ENCODE measurements at places on chromosomes 16 and 17.
A peak's percentile ranks its signal among the peaks of the same experiment; 100 is the strongest.

- no peak for DNase-seq
Observed at GRCh38 chr17:76131692-76132573, 9.1 kb downstream of the FOXJ1 start.

GRCh38 chr17:1727258-1727789 lies 2.8 kb downstream of the WDR81 start:
- DNase-seq: no peak

DNA sequence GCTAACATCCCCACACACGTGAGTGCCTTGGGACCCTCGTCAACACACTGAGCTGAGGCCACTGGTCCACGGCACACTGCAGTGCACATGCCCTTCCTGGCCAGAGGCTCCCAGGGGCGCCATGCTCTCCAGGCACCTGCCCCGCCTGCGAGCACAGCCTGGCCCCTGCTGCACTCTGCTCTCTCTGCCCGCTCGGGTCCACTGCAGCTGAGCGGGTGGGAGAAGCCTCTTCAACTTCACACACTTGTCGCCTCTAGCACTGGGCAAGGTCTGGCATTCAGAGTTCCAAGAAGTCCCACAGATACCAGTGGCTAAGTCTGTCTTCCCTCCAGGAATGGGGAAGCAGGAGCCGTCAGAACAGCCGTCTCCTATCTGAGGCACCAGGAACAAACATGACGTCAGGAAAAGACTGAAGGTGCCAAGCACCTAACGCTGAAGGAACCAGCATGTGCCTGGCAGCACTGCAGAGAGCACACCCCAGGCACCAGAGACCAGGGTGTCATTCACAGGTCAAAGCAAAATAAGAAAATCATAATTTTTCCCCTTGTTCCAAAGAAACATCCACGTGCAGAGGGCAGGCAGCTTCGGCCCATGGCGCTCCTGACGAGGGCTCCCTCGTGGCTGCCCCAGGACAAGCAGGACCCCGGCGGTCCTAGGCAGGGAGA lies 82.9 kb downstream of the ZNF778 start:
- no peak for DNase-seq

DNA sequence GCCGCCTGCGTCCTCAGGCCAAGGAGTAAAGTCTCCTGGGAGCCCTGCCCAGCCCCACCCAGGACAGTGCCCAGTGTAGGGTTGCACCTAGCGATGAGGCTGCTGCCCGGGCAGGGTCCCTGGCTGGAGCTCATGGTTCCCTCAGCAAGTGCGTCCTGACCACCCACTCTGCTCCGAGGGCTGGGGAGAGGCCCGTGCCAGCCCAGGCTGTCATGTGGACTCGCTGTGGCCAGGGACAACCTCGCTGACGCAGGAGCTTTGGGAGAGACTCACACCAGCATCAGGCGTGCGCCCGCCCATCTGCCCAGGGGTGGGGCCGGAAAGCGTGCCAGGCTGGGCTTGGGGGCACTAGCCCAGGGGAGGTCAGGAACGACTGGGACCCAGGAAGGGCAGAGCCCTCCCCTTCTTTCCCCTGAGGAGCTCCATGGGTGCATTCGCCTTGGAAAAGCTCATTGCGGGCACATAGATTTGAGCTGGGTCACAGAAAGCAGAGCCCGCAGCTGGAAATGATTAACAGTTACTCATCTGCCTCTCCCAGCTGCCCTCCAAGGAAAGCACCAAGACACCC lies 19.7 kb downstream of the DPEP1 start:
- DNase-seq: no peak

DNA sequence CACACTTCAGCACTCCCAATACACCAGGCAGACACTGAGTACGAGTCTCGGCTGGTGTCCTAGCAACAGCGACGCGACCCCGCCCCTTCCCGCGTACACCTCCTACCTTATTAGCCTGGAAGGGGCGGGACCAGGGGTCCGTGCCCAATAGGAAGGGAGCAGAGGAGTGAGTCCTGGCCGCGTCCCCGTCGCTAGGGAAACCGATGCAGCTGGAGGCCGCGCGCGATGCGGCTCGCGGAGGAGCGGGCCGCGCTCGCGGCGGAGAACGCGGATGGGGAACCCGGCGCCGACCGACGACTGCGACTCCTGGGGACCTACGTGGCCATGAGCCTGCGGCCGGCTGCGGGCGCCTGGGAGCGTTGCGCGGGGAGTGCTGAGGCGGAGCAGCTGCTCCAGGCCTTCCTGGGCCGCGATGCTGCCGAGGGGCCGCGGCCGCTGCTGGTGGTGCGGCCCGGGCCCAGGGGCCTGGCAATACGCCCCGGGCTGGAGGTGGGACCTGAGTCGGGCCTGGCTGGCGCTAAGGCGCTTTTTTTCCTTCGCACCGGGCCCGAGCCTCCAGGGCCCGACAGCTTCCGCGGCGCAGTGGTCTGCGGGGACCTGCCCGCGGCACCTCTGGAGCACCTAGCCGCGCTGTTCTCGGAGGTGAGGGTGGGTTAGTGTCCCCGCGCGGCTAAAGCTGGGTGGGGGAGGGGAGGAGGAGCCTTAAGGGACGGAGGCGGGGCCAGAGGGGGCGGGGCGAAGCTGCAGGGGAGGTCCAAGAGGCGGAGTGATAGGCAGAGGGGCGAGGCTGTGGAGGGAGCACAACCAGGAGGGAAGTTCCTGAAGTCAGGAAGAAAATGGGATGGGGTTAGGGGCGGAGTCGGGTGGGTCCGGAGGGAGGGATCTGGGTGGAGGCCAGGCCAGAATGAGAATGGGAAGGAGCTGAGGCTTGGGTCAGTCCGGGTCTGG lies at the start of gene DNAH9:
Gene DNAH9, plus strand, starts transcription at position 197 of the 948 bp plus-strand sequence. Its CDS starts 29 bp downstream, at position 226.
- DNase-seq: no peak

DNA sequence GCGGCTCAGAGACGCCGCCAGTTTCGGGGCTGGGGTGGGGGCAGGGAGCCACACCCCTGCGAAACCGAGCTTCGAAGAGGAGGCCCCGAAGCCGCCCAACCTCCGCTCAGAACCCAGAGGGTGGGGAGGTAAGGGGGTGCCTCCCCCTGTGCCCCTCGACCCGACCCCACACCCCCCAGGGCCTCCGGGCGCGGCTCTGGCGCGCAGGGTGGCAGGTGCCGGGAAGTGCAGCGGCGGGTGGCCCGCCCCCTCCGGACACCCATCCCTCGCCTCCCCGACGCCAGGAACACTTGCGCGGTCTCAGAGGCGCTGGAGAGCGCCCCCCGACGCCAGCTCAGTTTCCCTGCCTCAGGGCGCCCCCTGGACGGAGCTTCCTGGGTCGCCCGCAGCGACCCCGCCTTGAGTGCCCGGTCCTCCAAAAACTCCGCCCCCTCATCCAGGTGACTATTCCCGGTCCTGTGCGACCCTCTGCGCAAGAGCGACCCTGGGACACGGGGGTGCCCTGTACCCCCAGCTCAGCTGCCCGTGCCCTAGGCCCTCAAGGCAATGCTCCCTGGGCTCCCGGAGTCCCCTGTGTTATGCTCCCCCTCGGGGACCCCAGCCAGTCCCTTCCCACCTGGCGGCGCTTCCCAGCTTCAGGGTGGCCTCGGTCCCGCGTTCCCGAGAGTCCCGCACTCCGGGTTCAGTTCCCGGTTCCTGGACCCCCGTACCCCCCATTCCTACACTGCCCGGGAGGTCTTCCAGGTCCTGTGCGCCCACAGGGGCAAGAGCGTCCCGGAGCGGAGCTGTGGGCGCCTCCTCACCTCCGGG lies 562 bp downstream of the PPL start:
- no peak for DNase-seq

DNA sequence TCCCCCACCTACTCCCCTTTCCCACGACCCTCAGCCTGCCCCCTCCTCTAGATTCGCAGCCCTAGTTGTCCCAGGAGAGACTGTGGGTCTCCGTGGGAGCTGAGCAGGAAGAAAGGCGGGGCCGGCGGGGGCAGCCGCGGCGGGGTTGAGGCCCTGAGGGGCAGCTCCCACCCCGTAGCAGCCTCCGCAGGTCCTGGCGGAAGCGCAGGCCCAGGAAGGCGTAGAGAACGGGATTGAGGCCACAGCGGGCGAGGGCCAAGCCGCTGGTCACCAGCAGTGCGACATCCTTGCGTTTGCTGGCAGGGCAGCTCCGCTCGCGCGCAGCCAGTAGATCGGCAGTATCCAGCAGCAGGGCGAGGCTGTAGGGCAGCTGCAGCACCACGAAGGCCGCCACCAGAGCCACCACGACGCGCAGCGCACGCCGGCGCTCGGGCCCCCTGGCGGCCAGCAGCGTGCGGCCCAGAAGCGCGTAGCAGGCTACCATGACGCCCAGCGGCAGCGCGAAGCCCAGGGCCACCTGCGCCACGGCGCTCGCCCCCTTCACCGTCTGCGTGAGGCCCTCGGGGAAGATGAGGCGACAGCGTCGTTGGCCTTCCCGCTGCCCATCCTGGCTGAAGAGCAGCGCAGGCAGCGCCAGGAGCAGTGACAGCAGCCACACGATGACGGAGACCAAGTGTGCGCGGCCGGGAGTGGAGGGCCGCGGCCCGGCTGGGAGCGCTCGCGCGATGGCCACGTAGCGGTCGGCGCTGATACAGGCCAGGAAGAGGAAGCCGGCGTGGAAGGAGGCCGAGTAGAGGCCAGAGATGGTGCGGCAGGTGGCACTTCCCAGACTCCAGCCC lies 1.9 kb downstream of the CCR10 start:
- DNase-seq: no peak

DNA sequence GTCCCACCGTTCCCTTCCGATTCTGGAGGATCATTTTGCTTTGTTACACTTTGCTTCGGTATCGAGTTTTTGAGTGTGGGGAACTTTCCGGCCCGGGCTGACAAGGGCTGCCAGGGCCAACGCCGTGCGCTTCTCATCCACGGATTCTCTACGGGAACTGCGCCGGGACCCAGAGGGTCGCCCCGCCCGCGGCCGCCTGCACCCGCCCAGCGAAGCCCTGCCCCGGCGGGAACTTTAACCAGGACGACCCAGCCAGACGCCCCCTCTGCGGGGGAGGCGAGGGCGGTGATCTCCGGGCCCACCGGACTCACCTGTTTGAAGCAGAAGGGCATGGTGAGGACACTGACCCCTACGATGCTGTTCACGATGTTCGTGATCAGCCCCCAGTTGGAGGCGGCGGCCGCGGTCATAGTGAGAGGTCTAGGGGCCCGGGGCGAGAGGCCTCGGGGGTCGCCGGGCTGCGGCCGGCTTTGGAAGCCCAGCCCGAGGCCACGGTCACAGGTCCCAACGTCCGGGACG lies 536 bp downstream of the SLC38A10 start:
- no peak for DNase-seq

GRCh38 chr16:56368545-56368944 lies 56.8 kb downstream of the AMFR start:
- DNase-seq: no peak

DNA sequence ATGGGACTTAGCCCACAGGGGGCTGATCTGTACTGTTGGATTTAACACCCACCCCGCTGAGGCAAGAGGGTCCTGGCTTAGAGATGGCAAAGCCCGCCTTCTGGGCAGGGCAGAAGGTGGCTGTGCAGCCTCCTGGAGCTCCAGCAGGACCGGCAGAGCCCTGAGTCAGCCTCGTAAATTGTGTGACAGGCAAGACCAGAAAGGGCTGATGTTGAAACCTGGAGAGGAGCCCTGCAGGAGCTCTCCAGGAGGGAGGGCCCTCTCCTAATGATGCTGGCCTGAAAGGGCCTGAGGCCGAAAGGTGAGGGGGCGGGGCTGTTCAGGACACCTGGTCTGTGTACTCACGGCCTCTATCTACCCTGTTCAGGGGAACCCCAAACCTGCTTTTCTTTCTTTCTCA lies 22.5 kb upstream of the MYO15B start:
- no peak for DNase-seq

DNA sequence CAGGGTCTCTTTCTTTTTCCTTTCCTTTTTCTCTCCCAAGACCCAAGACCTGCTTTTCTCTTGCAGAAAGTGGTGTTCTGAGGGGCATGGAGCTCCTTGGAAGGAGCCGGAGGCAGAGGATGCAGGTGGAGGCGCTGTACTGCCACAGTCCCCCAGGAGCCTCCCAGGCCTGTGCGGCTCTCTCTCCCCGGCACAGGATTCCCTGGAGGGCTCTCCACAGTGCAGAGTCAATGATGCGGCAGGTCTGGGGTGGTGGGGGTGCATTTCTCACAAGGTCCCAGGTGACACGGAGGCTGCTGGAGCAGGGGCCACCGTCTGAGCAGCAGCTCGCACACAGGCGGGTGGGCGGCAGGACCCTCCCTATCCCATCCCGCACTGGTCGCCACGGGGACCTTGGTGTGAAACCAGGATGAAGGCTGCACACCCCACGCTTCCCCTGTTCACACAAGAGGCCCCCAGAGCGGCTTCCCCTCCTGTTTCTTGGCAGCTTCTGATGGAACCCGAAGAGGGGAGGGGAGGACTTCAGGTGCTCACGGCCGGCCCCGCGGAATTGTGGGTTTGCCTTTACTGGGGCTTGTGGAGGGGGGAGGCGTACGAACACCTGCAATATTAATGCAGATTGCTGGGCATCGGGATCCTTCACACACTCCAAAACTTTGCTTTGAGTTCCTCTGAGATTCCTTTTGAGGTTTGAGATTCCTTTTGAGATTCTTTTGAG lies 186.9 kb downstream of the ENGASE start:
- DNase-seq: no peak

GRCh38 chr16:57675741-57676551 lies 7.8 kb downstream of the ADGRG3 start:
- no peak for DNase-seq

DNA sequence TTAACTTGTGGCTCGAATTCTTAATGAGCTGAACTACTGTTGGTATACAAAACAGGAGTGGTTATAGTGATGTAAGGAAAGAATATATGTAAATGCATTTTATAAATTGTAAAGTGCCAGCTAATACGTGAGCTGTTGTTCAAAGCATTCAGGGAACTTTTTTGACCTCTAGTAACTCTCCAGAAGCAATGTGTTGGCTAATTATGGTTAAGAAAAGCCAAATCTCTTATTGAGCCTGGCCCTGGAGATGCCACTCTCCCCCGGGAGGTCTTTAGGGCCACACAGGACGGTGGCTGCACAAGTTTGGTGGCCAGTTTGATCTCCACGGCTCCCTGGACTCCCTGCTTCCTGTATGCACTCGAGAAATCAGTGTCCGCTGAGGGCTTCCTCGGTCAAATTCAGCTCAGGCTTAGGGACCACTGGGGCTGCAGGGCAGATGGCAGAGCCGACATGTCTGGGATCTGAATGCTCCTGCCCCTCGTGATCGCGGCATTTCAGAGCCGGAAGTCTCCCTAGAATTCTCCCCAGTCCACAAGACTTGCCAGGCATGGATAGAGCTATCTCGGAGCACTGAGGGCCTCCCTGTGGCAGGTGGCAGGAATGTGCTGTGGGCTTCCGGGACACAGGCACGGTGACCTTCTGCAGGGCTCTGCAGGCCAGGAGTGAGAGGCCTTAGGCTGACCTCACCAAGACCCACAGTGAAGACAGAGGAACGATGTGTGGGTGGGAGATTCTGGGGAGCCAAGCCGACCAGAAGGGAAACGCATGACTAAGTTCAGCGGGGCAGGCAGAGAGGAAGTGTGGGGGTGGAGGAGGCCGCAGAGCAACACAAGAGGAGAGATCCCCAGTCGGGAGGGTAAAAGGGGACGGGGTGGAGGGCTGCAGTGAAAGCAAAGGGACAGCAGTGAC lies 18.6 kb upstream of the PITPNM3 start:
- DNase-seq: peak; percentile 31

Data from stimulated activated CD8-positive, alpha-beta memory T cell treated with anti-CD3 and anti-CD28 coated beads, Interleukin-7, amount 100 ng/mL, for 4 hours (primary cell).